Mesothelial cell of epicardium (in vitro differentiated cells): ENCODE measurements at places on chromosomes 16 and 17.

GRCh38 chr16:26688105-26688504 lies 378.6 kb upstream of the C16orf82 start:
- no peak for DNase-seq

GRCh38 chr16:75443298-75443697 lies 10.0 kb upstream of the CFDP1 start:
- DNase-seq = no peak

DNA sequence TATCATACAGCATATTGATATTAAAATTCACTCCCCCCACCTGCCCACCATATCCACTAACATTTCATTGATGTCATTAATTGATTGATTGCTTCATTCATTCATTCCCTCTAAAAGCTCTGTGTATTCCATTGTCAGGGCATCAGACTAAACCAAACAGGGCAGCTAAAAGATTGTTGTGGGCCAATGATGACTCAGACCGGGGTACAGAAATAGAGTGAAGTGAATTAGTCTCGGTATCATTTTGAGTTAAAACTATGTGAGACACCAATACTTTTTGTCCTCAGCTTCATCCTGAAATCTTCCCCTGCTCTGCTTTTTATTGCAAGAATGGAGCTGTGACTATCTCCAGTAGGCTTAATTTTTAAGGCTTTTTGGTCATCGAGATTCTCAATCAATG lies 868.3 kb downstream of the CDH11 start:
- DNase-seq = no peak

DNA sequence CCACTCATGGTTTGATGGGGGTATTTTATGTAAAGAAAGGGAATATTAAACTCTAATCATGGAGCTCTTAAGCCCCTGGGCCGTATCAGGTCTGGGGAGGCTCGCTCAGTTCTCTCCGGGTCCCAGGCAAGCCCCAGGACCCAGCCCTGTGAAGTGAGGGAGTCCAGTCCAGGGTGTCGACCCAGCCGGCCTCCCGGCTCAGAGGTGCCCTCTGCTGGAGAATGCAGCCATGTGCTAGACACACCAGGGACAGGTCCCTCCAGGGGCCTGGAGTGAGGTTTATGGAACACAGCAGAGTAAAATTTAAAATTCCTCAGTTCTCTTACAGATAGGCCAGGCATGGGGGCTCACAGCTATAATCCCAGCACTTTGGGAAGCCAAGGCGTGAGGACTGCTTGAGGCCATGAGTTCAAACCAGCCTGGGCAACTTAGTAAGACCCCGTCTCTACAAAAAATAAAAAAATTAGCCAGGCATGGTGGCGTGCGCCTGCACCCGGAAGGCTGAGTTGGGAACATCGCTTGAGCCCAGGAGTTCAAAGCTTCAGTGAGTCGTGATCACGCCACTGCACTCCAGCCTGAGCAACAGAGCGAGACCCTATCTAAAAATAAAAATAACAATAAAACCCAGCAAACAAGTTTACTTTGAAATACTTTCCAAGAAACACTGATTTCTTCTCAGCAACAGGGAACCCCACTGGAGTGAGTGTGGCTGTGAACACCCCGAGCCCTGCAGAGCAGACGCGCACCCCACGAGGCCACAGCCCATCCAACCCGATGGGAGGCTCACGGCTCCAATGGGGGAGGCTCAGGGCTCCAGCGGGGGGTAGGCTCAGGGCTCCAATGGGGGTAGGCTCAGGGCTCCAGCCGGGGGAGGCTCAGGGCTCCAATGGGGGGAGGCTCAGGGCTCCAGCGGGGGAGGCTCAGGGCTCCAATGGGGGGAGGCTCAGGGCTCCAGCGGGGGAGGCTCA lies 72.2 kb downstream of the ZNF778 start:
- DNase-seq = peak; percentile 63

- no peak for DNase-seq
Observed at GRCh38 chr17:5344914-5345313, 62.8 kb downstream of the RABEP1 start.
